ENCODE measurements at places on chromosomes 2 and 18. TPM values are rescaled to one million over a fixed set of nuclear protein-coding genes. Genes with fewer than 3 reads are reported as not detected.

GRCh38 chr2:65393743-65394422 lies 38.5 kb downstream of the SPRED2 start:
- DNase-seq: no peak

GRCh38 chr2:11430729-11431128 lies 35.2 kb downstream of the E2F6 start:
- no peak for DNase-seq

TLX2 gene
- not detected for total RNA-seq

CLEC4F gene
- total RNA-seq: 2.6 TPM

DNA sequence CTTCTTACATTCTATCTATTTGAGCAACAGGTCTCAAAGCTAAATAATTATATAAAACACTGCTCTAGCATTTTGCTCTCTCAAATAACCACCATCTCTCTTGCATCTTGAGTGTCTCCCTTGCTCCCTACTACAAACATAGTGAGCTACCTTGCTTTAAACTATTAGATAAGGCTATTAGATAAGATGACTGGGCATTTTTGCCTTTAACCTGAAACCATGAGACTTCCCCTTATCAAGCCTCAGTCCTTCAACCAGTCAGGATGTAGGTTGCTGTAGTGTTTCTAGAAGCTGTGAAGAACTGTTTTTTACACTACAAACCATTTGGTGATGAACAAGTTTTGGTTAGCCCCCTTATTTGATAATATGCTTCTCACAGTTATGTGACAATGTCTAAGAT lies 115.4 kb upstream of the MAP2 start:
- DNase-seq: no peak

GRB14 gene
- 4.4 TPM for total RNA-seq

UGT1A3 gene
- not detected for total RNA-seq

GRCh38 chr2:201465524-201465971 lies 14.0 kb downstream of the STRADB start:
- no peak for DNase-seq

ZNF2 gene
- 11.4 TPM for total RNA-seq

DNA sequence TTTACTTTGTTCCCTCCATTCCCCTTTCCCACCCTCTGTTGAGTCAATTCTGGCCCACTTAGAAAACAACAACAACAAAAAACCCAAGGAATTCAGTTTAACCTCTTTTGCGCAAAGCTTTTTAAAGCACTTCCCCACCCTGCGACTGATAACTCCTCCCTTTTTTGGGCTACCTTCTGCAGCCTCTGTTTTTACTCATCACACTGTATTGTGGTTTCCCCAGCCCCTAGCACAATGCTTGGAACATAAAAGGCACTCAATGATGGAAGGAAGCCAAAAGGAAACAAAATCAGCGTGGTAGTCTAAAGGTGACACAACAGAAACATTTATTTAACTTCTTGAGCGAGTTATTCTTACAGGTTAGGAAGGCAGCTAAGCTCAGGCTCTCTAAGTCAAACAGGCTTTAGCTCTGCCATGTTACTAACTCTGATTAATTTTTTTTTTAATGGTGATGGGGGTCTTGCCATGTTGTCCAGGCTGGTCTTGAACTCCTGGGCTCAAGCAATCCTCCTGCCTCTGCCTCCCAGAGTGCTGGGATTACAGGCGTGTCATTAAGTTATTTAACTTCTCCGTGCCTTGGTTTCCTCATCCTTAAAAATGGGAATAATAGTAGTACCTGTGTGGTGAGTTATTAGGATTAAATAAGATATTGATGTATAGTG lies 1.3 kb downstream of the CEP68 start:
- no peak for DNase-seq

DNA sequence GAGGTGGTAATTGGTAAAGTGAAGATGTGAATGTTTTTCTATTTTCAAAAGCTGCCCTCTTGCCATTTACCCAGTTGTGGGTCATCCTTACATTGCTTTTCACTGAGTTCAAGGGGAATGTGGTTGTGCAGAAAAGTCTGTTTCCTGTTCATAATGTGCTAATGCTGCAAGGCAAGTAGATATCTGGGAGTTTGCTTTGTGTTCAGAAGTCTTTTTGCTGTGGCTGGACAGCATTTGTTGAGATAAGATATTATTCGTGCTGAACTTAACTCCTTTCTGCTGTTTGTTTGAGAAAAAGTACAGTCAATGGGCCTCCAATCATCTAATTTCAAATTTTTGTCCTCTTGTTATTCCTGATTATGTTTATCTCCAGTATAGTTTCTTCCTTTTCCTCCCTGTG lies 263.2 kb downstream of the LTBP1 start:
- DNase-seq: no peak

DNA sequence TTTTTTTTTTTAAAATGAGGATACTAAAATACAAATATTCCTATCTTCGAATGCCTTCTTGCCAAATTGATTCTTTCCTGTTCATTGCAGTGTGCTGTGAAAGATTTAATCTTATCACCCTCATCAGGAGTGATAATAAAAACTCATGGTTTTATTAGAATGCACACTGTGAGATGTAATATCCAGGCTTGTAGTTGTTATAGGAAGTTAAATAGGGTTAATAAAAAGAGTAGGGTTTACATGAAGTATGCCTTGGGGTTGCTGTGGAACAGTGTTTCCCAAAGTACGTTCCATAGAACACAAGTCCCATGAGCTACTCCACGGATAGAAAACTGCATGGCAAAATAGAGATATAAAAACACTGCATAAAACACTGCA lies 191.9 kb downstream of the SPP2 start:
- DNase-seq: no peak

ST6GAL2 gene
- total RNA-seq: 0.51 TPM

DNA sequence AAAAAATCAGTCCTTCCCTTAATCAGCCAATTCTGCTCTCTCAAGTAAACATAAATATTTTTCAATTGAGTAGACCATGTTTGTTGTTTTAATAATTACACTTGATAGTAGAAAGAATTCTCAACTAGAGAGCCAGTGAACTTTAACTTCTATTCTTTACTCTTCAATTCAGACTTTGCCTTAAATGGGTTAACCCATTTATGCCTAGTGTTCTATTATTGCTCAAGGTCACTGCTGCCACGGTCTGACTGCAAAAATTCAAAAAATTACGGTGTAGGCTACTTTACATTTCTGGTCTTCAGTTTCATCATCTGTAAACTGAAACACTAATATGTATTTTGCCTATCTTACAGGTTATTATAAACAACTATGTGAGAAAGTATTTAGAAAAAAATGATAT lies 103.1 kb downstream of the TLK1 start:
- no peak for DNase-seq

GRCh38 chr18:72704202-72704601 lies 160.1 kb upstream of the CBLN2 start:
- DNase-seq: no peak

- no peak for DNase-seq
These were observed 3.7 kb downstream of the RAMP1 start for GRCh38 chr2:237863102-237863511.

Data from uterus (tissue), 4 donors.